Activated T-cell treated with anti-CD3 and anti-CD28 coated beads, Interleukin-2, amount 50 U/mL, for 72 hours (primary cell): ENCODE measurements at places on chromosomes 1 and 21. TPM values are rescaled to one million over a fixed set of nuclear protein-coding genes. Genes with fewer than 3 reads are reported as not detected.

Gene SOAT1
- 34.8 TPM for total RNA-seq

Gene CELSR2
- 2.5 TPM for total RNA-seq

Gene RALGPS2
- total RNA-seq, result 7.8 TPM

Gene SLC9C2
- not detected for total RNA-seq

Gene PSMA5
- 179 TPM for total RNA-seq

Gene PEX11B
- 44.0 TPM for total RNA-seq

Gene CFAP107
- not detected for total RNA-seq

Gene ARTN
- 3.0 TPM for total RNA-seq

Gene COL16A1
- 0.82 TPM for total RNA-seq

Gene NEK7
- 64.9 TPM for total RNA-seq

Gene WNT3A
- total RNA-seq, result not detected

Gene CD1B
- total RNA-seq, result not detected

Gene NPHS2
- not detected for total RNA-seq

Gene GPR157
- 7.5 TPM for total RNA-seq

Gene SGIP1
- total RNA-seq, result 0.31 TPM

Gene NBPF4
- 0.31 TPM for total RNA-seq

Gene ARMH1
- total RNA-seq, result 123 TPM

Gene CFHR4
- total RNA-seq, result not detected

Gene WDR64
- 0.12 TPM for total RNA-seq

Gene CORT
- total RNA-seq, result not detected

Gene MYBPHL
- not detected for total RNA-seq

Gene AK5
- total RNA-seq, result 7.2 TPM

Gene FAM43B
- total RNA-seq, result not detected
